ENCODE measurements at places on chromosomes 2 and 18. TPM values are rescaled to one million over a fixed set of nuclear protein-coding genes. Genes with fewer than 3 reads are reported as not detected.

Gene SERPINB11
- not detected for total RNA-seq

Gene MEP1B
- under 0.01 TPM for total RNA-seq

DNA sequence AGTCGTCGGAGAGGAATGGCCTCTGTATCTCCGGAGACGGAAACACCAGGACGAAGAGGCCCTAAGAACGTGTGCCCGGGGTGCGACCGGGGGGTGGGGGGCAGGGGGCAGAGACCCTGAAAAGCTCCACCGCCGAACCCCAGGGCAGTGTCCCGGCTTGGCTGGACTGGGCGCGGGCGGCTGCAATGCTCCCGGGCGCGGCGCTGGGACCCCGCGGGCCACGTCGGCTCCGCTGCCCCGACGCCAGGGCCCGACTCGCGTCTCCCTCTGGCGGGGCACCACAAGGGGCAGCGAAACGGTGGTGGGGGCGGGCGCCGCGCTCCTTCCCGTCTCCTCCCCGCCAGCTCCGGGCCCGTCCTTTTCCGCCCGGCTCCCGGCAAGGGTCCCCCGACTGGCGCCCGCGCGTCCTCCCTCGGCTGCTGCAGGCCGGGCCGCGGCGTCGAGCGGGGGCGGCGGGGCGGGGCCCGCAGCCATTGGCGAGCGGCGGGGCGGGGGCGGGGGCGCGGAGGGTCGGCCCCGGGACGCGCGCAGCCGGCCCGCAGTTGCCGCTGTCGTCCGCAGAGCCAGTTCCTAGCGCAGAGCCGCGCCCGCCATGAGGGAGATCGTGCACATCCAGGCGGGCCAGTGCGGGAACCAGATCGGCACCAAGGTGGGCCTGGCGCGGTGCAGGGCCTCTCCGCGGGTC, at the start of gene TUBB6:
TUBB6 (plus strand) TSS at position 541 of the 685 bp plus-strand sequence; CDS start at position 593, 52 bp downstream.
- peak; percentile 82 for DNase-seq

- peak; percentile 75 for DNase-seq
These were observed 22.2 kb upstream of the IL1RN start for GRCh38 chr2:113105047-113105785.

DNA sequence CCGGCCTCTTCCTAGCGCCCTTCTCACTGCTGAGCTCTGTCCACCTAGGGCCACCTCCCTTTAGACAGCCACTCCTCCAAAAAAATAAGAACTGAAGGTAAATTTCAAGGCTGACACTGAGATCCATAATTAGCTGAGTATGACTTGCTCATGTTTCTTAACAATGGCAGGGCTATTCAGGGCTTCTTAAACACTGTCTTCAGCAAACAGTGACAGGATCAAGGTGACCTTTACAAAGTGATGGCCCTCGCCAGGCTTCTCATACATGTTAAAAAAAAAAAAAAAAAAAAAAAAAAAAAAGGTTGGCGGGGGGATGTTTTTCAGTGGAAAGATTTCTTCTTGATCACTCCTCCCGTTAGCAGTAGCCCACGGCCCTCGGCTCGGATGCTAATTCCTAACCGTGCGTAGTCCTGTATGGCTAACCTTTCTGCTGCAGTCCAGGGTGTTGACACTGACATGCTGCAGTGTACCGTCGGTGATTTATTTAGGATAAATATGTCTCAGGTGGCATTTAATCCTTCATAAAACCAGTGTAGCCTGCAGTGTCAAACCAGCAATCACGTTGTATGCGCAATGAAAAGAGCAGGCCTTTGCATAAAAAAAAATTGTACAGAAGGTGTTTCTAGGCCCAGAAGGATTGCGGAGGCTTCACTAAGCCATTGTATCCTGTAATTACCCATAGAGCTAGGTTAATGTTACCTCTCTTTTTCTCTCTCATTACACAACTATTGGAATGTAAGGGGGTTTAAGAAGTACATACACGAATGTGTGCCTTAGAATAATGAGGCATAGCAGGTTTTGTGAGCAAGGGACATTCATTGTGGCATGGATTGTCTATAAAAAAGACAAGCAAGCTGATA, 142.7 kb downstream of the PTGR3 start:
- DNase-seq = no peak

Gene GYPC
- 49.7 TPM for total RNA-seq

DNA sequence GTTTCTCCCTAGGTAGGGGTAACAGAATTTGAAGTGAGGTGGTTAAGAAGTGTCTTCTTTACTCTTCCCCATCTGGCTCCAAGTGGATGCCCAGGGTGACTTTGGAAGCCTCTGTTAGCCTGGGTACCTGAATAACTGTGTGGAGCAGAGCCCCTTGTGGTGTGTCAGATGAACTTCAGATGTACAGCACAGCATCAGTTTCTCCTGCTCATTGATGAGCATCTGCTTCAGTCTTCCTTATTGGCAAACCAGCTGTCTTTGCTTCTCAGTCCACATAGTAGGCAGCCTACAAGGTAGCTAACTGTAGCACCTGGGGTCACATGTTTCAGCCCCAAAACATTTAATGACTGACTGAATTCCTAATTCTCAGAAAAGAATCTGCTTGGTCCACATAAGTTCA, 56.2 kb upstream of the ATP8B1 start:
- peak; percentile 40 for DNase-seq

Gene TCF23
- not detected for total RNA-seq

DNA sequence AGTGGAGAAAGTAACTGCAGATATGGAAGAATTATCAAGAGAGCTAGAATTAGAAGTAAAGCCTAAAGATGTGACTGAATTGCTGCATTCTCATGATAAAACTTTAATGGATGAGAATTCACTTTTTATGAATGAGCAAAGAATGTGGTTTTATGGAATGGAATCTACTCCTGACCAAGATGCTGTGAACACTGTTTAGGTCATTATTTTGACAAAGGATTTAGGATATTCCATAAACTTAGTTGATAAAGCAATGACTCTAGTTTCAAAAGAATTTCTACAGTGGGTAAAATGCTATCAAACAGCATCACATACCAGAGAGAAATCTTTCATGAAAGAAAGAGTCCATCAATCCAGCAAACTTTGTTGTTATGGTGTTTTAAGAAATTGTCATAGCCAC, 1317.7 kb upstream of the ACVR2A start:
- DNase-seq = no peak

Gene CDK15
- total RNA-seq = 5.7 TPM

GRCh38 chr2:234404957-234405356, 91.9 kb downstream of the ARL4C start:
- DNase-seq = no peak

Gene CCT7
- total RNA-seq = 204 TPM

DNA sequence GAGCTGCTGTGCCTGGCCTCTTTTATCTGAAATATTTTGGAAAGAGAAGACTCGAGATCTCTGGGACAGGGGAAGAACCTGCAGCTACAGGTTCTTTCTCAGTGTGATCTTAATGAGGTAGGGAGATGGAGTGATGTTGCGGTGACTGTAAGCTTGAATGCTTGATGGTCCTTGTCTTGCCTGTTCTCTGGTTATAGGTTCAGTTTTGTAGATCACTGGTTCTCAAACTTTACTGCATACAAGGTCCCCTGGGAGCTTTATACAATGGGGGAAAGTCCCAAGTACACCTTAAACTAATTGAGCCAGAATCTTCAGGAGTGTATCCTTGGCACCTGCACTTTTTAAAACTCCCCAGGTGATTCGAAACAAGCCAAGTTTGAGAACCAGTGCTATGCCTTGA, 136.7 kb upstream of the CXCR4 start:
- DNase-seq = no peak

GRCh38 chr2:219414857-219415256, 3.3 kb upstream of the DES start:
- no peak for DNase-seq

Gene DYNAP
- total RNA-seq = not detected

GRCh38 chr2:14530506-14530905, 102.0 kb upstream of the LRATD1 start:
- peak; percentile 33 for DNase-seq

Gene SLC23A3
- total RNA-seq = 2.7 TPM

DNA sequence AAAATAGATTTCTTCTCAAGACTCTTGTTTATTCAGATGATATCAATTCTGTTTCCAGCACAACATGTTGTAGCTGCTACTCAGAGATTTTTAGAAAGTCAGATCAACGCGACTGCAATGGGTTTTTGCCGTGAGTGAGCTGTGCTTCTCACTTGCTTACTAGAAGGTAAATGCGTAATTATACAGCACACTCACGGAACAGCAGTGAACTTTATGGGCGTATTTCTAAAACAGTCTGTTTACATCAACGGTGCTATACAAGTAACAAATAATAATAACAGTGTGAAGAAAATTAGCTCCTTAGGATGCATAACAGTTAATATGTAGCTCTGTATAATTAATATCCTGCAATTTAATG, 533.6 kb downstream of the RNF144A start:
- no peak for DNase-seq

DNA sequence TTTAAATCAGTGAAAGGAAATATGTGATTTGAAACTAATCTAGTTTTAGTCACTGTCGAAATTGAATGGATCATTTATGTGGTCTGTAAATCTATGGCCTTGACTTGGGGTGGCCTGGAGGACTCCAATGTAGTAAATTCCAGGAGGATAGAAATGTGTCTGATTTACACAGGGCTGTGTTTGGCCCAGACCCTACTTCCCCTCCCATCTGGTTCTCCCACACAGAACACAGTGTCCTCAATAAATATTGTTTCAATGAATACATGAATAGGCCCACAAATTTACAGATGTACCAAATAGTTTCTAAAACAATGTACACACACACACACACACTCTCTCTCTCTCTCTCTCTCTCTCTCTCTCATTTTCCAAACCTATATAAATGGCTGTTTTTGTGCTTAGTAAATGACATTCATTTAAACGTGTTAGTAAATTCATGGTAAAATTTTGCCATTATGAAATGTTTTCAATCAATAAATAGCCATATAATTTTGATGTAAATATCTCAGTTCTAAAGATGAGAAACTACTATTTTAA, 1.9 kb downstream of the CCDC68 start:
- no peak for DNase-seq

GRCh38 chr2:46226620-46227019, 70.6 kb upstream of the EPAS1 start:
- no peak for DNase-seq

GRCh38 chr2:187959821-187960220, 331.9 kb upstream of the GULP1 start:
- DNase-seq = peak; percentile 31

DNA sequence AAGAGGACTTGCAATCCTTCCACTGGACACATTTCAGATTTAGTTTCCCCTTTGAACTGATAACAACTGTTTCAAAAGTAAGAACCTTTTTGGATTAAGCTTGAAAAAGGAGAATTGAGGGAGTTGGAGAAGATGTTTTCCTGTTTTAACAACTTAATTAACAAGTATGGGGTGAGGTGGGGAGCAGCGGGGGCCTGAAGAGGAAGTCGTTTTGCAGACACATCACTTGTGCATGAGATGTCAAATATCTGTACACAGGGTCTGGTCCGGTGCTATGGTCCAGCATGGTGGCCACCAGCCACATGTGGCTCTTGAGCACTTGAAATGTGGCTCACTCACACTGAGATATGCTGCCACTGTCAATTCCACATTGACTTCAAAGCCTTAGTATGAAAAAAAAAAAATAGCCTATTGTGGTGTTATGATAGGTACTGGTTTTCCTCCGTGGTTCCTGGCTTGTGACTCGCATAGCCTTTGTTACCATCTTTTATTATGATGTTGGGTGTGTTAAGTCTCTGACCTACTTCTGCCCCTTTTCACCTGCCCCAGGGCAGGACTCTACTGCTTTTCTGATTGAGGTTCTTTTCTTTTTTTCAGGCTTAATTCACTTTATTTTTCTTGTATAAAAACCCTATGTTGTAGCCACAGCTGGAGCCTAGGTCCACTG, 205.5 kb downstream of the BCL2 start:
- DNase-seq = peak; percentile 7

GRCh38 chr2:241811952-241812729, 3.1 kb downstream of the NEU4 start:
- DNase-seq = no peak

DNA sequence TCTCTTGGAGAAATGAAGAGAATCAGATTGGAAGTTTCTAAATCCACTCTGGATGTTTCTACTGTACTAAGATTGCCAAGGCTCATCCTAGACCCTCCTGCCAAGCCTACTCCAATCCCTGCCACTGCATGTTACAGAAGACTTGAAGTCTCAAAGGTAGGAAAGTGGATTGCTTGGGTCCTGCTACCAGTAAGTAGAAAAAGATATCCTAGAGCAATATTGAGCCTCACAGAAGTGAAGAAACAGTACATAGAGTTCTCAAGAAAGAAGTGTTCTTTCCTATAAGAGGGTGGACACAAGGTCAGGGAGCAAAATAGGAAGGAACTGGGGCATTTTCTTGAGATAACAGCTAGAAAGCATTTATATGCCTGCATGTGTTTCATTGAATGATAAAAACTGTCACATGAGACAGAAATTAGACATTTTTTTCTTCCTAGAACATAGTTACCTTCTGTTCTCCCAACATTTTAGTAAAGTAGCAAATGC, 232.9 kb downstream of the RBM43 start:
- no peak for DNase-seq

Gene ARHGEF4
- total RNA-seq = 70.3 TPM

Data from mammary epithelial cell (primary cell).